ENCODE measurements at places on chromosomes 5 and 9. TPM values are rescaled to one million over a fixed set of nuclear protein-coding genes. Genes with fewer than 3 reads are reported as not detected.

The ARID3C gene
- polyA plus RNA-seq = not detected

The ERAP2 gene
- polyA plus RNA-seq = 3.0 TPM

The ZDHHC11B gene
- polyA plus RNA-seq = 4.7 TPM

The DOCK8 gene
- polyA plus RNA-seq = 2.2 TPM

The LHX3 gene
- not detected for polyA plus RNA-seq
